Glomerular endothelial cell (primary cell): ENCODE measurements at places on chromosomes 4 and X.

DNA sequence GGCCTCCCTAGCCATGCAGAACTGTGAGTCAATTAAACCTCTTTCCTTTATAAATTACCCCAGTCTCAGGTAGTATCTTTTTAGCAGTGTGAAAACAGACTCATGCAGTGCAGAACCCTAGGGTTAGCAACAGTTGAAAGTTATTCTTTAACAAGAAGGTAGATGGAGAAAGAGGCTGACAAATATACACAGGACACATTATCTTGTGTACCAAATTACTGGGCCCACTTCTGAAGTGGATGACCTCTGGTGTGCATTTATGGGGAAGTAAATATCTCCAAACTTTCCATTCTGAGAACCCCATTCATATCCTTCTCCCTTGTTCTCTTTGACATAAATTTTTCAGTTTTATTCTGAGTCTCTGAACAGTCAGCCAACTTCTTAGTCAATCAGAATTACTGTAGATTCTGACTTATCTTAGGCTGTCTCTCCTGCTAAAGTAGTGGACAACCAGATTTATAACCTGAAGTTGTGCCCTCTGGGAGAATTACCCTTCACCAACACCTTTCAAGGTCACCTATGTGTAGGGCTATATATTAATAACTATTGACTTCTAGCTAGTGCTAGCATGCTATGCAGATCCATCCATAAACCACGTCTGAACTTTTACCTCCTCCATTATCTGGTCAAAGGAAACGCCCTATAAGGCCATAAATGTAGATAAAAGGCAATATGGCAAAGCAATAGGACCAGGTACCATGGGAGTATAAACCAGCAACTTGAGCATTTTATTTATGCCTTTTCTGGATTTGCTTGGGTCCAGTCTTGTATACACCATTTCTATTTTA, 72.5 kb upstream of the TAB3 start:
- DNase-seq, result no peak

- DNase-seq, result no peak
Observed at GRCh38 chrX:66915893-66916292, 277.0 kb upstream of the EDA2R start.

GRCh38 chr4:1252928-1253492, 4.1 kb upstream of the CTBP1 start:
- no peak for DNase-seq

DNA sequence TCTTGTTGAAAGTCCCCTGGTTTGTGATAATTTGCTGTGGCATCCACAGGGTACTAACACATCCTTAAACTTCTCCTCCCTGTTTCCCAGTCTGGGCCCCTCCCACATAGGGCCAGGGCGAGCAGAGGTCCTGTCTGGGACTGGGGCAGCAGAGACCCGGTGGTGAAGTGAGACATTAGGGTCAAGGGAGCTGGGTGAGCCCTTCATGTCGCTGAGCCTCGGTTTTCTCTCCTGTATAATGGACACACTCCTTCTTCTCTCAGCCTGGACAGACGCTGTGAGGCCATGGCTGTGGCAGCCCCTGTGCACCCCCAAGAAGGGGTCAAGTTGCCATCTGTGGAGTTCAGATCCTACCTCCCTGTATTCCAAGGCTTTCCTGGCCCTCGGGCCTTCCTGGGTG, 33.0 kb upstream of the HMX1 start:
- DNase-seq, result no peak
